ENCODE measurements at places on chromosomes 2 and 18.

- no peak for DNase-seq
Measured at GRCh38 chr18:37362158-37362890, 203.3 kb downstream of the CELF4 start.

- no peak for DNase-seq
Measured at GRCh38 chr2:241308832-241309500, 6.5 kb downstream of the HDLBP start.

DNA sequence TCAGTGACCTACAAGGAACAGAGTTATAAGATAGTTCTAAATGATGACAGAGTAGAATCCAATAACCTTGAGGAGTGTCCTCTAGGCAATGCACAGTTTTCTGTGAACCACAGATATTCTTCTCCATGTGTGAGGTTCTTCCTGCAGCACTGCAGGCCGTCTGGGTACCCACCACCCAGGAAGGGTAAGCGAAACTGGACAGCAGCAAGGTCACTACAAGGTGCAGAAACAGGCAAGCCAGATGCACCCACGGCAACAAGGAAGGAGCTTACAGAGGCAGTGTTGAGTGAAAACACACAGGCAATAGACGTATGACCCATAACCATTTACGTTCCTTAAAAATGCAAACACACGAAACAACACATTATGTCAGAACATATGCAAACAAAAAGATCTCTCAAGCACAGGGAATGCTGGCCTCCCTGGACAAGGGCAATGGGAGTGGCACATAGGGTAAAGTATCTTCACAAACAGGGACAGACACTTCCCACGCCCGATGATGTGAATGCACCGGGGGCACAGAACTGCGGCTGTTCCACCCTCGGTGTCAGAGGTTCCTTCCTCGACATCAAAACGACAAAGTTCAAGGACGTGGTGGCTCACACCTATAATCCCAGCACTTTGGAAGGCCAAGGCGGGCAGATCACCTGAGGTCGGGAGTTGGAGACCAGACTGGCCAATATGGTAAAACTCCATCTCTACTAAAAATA, 84.1 kb downstream of the NDUFA10 start:
- no peak for DNase-seq

- DNase-seq: no peak
Measured at GRCh38 chr2:42933824-42934254, 141.5 kb upstream of the HAAO start.

GRCh38 chr2:7356909-7357584, 439.8 kb downstream of the RNF144A start:
- DNase-seq: no peak

All from stimulated activated naive CD4-positive, alpha-beta T cell treated with Interleukin-2 at 50 U/mL for 16 hours (primary cell).